CD4-positive, alpha-beta T cell treated with Interleukin-6 at 100 ng/mL for 8 hours (primary cell): ENCODE measurements at places on chromosomes 16 and 17.

GRCh38 chr16:76705892-76706291 lies 428.7 kb downstream of the CNTNAP4 start:
- no peak for DNase-seq

GRCh38 chr16:84791088-84791487 lies 28.7 kb upstream of the CRISPLD2 start:
- DNase-seq = no peak

GRCh38 chr17:54882950-54883349 lies 17.7 kb upstream of the TOM1L1 start:
- DNase-seq = no peak

DNA sequence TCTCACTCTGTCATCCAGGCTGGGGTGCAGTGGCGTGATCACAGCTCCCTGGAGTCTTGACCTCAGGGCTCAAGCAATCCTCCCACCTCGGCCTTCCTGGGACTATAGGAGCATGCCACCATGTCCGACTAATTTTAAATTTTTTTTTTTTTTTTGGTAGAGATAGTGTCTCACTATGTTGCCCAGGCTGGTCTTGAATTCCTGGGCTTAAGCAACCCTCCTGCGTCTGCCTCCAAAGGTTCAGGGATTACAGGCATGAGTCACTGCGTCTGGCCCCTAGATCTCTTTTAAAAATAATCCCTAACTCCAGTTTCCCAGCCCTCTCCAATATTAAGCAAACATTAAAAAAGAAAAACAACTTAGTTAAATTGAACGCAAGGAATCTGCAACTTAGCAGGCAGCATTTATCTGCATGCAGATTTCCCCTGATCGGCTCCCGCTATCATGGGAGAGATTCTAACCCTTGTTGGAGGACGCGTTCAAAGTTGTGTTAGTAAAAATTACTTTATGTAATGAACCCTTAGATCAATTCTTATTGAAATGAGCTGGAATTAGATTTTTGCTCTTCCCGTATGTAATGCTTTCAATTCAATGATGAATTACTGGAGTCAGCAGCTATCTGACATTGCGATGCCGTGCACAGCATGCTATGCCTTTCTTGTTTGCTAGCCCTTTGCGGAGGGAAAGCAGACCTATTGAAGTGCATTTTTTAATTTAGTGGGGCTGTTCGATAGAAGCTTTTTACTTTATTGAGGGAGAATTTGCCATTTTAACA lies 171.7 kb downstream of the HAPSTR1 start:
- DNase-seq = no peak

- no peak for DNase-seq
Observed at GRCh38 chr17:42345396-42346073, 42.7 kb downstream of the STAT3 start.

DNA sequence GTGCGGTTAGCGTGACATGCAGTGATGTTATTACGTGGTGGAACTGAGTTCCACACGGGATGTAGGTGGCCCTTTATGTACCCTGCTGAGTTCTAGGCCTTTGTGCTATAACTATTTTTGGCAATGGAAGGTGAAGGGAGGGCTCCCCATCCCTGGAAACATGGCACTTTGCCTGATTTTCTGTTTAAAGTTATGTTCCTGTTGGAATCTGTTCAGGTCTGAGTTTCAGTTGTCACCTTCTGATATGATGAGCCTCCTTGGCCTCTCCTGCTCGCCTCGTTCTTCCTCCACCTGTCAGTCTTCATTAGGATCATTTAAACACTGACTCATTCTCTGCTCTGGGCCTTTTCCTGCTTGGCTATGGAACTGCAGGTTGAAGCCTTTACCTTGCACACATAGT lies 200.6 kb downstream of the FTO start:
- no peak for DNase-seq
